Left kidney (tissue), 8 donors: ENCODE measurements at places on chromosomes 1 and 21. TPM values are rescaled to one million over a fixed set of nuclear protein-coding genes. Genes with fewer than 3 reads are reported as not detected.

NTMT2 gene
- not detected for polyA plus RNA-seq

PADI4 gene
- 0.17 TPM for polyA plus RNA-seq

RNU1-1 gene
- 1.9 TPM for polyA plus RNA-seq

CFAP74 gene
- 0.76 TPM for polyA plus RNA-seq

CBS gene
- 31.0 TPM for polyA plus RNA-seq

SERINC2 gene
- polyA plus RNA-seq = 40.9 TPM

CSF1 gene
- polyA plus RNA-seq = 7.1 TPM

C2CD4D gene
- polyA plus RNA-seq = 0.20 TPM

MPZ gene
- 3.5 TPM for polyA plus RNA-seq
